ENCODE measurements at places on chromosomes 11 and 22. TPM values are rescaled to one million over a fixed set of nuclear protein-coding genes. Genes with fewer than 3 reads are reported as not detected.

- no peak for DNase-seq
Observed at GRCh38 chr22:49545606-49546005, 282.1 kb downstream of the BRD1 start.

- peak; percentile 49 for DNase-seq
Observed at GRCh38 chr11:574632-575312, 1.5 kb upstream of the PHRF1 start.

- DNase-seq, result no peak
Observed at GRCh38 chr22:40396882-40397281, 26.5 kb downstream of the SGSM3 start.

GRCh38 chr11:12182676-12183541 is 72.5 kb downstream of the MICAL2 start:
- peak; percentile 80 for DNase-seq

- DNase-seq, result no peak
Observed at GRCh38 chr11:6127881-6128280, 20.4 kb downstream of the OR56B4 start.

DNA sequence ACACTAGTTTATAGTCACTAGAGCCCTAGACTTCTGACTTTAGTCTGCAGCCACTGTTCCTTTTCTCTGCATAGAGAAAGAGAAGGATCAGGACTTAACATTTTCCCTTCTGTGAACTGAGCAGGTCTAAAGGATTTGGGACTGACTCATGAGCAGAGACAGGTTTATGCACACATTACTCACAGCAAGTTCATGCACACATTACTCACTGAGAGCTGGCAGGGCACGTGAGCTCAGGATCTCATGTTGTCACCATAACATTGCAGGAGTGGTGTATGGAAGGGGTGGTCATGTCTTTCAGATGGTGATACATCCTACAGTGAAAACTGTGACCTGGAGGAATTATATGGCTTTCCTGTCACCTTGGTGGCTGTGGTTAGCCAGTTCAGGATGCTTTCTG is 56.4 kb downstream of the CEP164 start:
- DNase-seq, result no peak

DNA sequence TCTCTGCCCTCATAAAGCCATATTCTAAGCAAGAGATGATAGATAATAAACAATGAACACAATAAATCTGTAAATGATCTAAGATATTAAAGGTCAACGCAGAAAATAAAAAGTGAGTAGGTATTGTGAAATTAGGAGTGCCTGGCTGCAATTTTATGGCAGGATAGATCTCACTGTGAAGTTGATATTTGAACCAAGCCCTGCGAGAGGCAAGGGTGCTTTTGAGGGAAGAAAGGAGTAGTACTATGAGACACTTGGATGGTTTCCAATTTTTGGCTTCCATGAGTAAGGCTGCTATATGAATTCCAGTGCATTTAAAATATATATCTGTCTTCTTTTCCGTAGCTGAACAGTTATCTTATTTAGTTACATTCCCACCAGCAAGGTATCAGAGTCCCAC is 720.0 kb upstream of the CNTN5 start:
- no peak for DNase-seq

DNA sequence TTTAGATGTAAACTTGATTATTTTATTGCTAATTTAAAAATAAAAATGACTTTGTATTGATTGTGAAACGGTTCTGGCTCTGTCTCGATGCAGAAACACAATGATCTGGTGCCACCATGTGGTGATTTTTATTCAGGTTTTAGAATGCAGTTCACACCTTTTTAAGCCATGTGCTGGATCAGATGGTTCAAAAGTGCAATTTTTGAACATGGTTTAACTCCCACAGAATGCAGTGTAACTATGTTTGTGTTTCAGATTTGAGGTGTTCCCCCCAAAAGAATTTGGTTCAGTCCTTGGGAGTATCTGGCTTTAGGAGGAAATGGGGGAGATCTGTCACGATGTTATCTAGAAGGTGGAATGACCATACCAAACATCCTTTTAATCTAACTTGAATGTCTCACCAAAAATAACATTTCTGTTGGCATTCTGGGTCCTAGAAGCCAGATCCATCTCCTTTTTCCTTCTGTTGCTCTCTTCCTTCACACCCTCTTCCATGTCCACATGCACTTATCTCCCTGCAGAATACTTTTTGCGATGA is 7.9 kb downstream of the MRPL16 start:
- DNase-seq, result no peak

GRCh38 chr22:24247564-24248344 is 2.9 kb upstream of the GGT5 start:
- DNase-seq, result peak; percentile 97

GRCh38 chr22:46842606-46843005 is 80.2 kb downstream of the TBC1D22A start:
- DNase-seq, result peak; percentile 45

The FAT3 gene
- total RNA-seq, result 1.1 TPM

The IGLL1 gene
- not detected for total RNA-seq

The MRGPRX4 gene
- not detected for total RNA-seq

The DEUP1 gene
- not detected for total RNA-seq

The TUB gene
- 27.6 TPM for total RNA-seq

The UBQLN3 gene
- total RNA-seq, result 0.29 TPM
